ENCODE measurements at places on chromosomes 5 and 9. TPM values are rescaled to one million over a fixed set of nuclear protein-coding genes. Genes with fewer than 3 reads are reported as not detected.

EIF4E1B gene
- total RNA-seq: not detected

PCDH1 gene
- total RNA-seq: 17.3 TPM

FSD1L gene
- 16.9 TPM for total RNA-seq

PCA3 gene
- total RNA-seq: not detected

DNAH5 gene
- 0.12 TPM for total RNA-seq

DNA sequence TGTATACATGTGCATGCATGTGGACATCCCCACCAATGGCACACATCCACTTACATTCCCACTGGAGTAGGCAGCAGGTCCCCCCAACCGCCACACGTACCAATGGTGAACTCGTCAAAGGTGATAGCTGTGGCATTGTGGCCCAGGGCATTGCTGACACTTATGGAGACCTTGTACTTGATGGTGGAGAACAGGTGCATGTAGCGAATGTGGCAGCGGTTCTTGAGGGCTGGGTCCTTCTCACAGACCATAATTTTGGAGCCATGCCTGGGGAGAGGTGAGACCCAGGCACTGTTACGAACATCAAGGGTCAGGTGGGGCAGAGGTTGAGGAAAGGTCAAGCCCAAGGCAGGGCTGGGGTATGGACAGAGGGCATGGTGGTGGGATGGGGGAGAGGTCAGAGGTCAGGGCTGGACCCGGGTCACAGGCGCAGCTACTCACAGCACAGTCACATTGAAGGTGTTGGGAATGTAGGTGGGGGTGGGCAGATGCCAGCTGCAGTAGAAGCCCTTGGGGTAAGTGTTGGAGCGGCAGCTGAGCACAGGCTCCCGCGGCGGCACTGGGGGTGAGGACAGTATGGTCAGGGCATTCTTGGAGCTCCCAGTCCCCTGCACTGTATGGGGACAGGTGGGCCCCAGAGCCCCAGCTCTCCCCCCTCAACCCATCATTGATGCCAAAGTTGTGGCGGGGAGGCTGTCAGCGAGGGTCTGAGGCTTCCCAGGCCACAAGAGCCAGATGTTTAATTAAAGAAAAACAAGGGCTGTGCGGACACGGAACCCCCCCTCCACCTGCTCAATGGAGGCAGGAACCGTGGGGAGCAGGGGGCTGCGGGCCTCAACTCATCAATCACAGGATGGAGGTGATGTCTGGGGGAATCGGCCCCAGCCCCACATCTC is 31.9 kb downstream of the CNTFR start:
- H3K4me3 ChIP-seq: peak overlapping the region; percentile 51
- DNase-seq: no peak

DNA sequence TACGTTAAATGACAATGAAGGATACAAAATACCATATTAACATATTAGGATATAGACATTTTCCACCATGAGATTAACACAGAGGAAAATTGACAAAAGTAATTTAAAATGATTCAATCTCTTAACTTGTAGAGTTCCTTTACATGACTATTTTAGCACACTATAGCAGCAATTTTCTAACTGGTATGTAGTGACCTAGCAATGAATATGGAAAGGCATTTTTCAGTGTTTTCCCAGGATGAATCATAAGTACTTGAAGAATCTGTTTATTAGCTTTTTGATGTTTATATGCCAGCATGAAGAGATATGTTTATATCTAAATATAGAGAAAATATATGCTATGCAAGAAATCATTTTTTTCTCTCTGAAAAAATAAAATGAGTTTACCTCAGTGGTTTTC is 782.5 kb upstream of the CDH10 start:
- no peak overlapping the region for H3K27ac ChIP-seq
- no peaks in the 10 kb centered on the region for H3K36me3 ChIP-seq
- H3K4me1 ChIP-seq: no peaks in the 10 kb centered on the region
- DNase-seq: no peak
- no peak overlapping the region for H3K4me3 ChIP-seq

DNA sequence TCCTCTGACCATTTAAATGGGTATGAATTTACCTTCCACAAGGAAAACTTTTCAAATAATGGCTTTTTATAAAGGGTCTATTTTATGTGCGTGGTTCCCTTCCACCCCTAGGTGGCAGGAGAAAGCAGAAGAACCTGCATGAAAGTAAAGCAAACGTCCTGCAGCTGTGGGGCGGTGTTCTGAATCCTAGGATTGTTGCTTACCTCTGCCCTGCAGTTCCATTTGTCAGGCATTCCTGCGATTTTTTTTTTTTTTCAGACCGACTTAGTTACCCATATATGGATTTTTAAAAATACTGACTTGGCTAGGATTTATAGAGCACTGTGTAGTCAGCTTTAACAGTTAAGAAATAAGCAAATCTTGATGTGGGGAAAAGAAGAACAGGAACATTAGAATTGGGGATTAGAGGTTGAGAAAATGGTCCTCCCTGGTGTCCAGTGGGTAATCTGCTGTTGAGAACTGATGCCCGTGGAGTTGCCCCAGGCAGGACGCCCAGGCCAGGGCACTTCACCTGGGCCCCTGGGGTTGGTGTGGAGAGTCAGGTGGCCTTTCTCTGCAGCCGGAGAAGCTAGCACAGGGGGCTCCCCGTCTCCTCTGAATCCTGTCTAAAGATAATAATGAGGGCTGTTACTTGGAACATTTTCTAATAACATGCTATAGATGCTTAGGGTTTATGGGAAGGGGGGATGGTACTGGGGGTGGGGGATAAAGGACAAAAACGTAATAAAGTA is 30.4 kb upstream of the LTC4S start:
- no peaks in the 10 kb centered on the region for H3K27me3 ChIP-seq
- peaks cover 2% of the 10 kb centered on the region for H3K36me3 ChIP-seq
- H3K4me1 ChIP-seq: peaks cover 55% of the 10 kb centered on the region
- peak; percentile 48 for DNase-seq
- H3K27ac ChIP-seq: peak overlapping the region; percentile 39

DNA sequence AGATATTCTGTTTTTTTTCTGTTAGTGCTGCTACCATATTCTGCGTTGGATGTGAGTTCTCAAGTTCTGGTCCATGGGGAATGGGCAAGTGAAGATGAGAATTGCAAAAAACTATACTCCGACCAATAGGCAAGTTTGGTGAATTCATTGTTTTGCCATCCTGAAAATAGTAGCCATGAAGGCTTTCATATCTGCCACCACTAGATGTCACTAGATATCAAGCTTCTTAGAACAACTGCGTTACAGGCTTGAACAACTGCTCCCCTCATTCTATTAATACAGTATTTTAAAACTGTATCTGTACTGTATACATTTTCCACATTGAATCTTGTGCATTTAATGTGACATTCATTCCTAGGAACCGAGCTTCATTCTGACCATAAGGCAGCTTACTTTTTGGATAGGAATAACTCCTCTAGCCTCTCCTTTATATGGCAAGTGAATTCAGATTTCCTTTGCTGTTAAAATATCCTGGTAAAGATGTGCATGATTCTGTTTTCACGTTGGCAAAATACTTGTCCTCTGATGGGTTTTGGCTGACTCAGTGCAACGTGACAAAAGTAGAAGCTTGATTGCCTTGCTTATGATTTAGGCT is 163.6 kb downstream of the SREK1 start:
- H3K27me3 ChIP-seq: peaks cover 4% of the 10 kb centered on the region
- H3K36me3 ChIP-seq: no peaks in the 10 kb centered on the region
- peaks cover 16% of the 10 kb centered on the region for H3K4me1 ChIP-seq
- no peak for DNase-seq
- no peak overlapping the region for H3K27ac ChIP-seq
- no peak overlapping the region for H3K4me3 ChIP-seq

DNA sequence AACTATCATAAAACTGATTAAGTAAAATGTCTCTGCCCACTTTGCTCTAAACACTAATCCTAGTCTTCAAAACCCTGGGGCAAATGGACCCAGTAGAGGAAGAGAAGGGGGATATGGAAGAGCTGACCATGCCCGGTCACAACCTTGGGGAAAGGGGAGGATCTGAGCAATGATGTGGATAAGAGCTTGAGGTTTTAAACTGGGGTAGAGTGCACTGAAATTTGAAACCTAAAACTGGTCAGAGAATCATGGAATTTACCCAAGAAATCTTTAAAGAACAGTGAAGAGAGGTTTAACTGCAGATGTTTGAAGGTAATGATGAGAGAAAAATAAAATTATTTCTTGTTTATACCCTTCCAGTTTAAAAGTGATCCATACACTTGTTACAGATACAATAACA is 110.8 kb downstream of the MRPS30 start:
- no peaks in the 10 kb centered on the region for H3K27me3 ChIP-seq
- no peaks in the 10 kb centered on the region for H3K4me1 ChIP-seq
- no peaks in the 10 kb centered on the region for H3K36me3 ChIP-seq

- peaks cover 94% of the 10 kb centered on the region for H3K27me3 ChIP-seq
- H3K27ac ChIP-seq: no peak overlapping the region
- no peak for DNase-seq
- no peaks in the 10 kb centered on the region for H3K36me3 ChIP-seq
Observed at GRCh38 chr9:1053282-1053621, 3.1 kb downstream of the DMRT2 start.

GRCh38 chr9:13110766-13111417 is 168.6 kb downstream of the MPDZ start:
- H3K27ac ChIP-seq: no peak overlapping the region
- no peaks in the 10 kb centered on the region for H3K4me1 ChIP-seq
- H3K4me3 ChIP-seq: no peak overlapping the region
- no peak for DNase-seq
- H3K27me3 ChIP-seq: no peaks in the 10 kb centered on the region

DNA sequence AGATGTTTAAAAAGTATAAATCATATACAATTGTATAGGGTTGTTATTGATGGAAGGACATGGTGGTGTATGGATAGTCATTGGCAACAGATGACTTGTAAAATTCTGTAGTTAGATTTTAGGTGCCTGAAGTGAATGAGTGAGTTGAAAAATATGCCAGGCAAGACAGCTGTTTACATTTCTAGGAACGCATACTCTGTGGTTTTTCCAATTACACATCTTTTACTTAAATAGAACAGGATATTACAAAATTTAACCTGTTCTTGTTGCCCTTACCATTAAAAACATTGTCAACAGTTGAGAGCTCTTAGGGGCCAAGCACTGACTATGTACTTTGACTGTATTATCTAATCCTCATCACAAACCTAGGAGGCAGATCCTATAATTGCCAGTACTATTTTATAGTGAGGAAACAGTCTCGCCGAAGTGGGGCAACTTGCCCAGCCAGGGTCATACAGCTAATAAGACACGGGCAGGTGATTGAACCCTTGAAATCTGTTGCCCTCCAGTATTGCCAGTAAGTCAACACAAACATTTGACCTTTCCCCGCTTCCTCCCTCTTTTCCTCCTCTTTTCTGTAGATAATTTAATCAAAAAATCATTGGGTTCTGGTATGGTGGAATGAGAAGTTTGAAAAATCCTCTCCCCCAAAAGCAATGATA is 88.6 kb downstream of the MACROH2A1 start:
- peaks cover 13% of the 10 kb centered on the region for H3K4me1 ChIP-seq
- H3K27ac ChIP-seq: no peak overlapping the region
- H3K36me3 ChIP-seq: no peaks in the 10 kb centered on the region
- no peak overlapping the region for H3K4me3 ChIP-seq
- DNase-seq: no peak

DNA sequence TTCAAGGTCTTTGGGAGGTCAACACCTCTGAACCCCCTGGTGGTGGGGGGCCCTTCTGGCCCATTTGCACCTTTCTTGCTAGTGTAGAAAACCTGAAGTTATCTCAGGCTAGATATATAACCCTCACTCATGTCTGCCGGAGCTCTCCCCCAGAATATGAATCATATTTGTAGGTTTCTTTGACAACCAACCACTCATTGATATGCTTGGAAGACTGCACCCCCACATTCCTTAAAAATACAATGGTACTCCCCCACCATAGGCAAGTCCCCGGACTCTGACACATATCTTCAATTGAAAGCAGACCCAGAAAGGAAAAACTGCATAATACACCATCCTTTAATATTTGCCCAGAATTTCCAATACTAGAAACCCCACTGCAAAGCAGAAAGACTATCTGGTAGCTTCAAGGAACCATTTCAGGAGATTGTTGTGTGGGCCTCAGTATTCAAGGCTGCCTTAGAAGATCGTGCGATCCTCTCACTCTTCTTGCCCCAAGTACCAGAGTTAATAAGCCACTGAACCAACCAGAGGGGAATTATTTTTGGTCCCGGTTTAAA is 978 bp upstream of the UBE2B start:
- peaks cover 48% of the 10 kb centered on the region for H3K4me1 ChIP-seq
- H3K4me3 ChIP-seq: peak overlapping the region; percentile 96
- peaks cover 10% of the 10 kb centered on the region for H3K36me3 ChIP-seq
- H3K27ac ChIP-seq: peak overlapping the region; percentile 99
- peaks cover 6% of the 10 kb centered on the region for H3K27me3 ChIP-seq

DNA sequence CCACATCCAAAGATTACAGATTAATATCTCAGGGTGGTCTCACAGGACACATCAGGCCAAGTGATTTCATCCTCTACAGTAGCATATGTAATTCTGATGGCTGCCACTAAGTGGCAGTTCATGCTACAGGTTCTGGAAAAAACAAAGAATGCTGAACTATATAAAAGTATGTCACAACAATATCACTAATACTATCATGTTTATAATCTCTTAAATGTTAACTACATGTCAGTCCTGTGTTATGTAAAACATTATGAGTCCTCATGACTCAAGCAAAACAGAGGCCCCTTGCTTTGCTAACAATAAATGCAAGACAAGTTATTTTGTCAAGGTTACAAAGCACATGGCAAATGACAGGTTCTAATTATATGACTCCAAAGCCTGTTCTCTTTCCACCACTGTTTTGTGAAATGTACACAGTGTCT is 233.2 kb downstream of the FBXL17 start:
- DNase-seq: no peak
- no peaks in the 10 kb centered on the region for H3K4me1 ChIP-seq
- H3K27me3 ChIP-seq: no peaks in the 10 kb centered on the region
- H3K27ac ChIP-seq: no peak overlapping the region
- H3K36me3 ChIP-seq: peaks cover 4% of the 10 kb centered on the region

- peaks cover 54% of the 10 kb centered on the region for H3K4me1 ChIP-seq
- peak overlapping the region; percentile 50 for H3K27ac ChIP-seq
- no peak overlapping the region for H3K4me3 ChIP-seq
- H3K27me3 ChIP-seq: peaks cover 29% of the 10 kb centered on the region
- no peak for DNase-seq
Observed at GRCh38 chr9:126521976-126522590, 91.6 kb upstream of the LMX1B start.

DNA sequence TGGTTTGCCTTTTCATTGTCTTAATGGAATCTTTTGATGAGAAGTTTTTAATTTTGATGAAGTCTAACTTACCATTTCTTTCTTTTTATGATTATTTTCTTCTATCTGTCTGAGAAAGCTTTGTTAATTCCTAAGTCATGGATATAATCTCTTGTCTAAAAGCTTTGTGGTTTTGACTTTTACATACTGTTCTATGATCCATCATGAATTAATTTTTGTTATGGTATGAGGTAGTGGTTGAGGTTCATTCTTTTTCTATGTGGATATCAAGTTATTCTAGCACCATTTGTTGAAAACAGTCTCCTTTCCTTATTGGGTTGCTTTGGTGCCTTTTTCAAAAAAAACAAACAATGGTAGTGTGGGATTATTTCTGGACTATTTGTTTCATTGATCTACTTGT is 20.4 kb downstream of the FBXO10 start:
- no peaks in the 10 kb centered on the region for H3K27me3 ChIP-seq
- H3K4me1 ChIP-seq: no peaks in the 10 kb centered on the region
- peaks cover 8% of the 10 kb centered on the region for H3K36me3 ChIP-seq
- no peak for DNase-seq
- H3K27ac ChIP-seq: no peak overlapping the region

GRCh38 chr5:40405230-40405629 is 274.5 kb upstream of the PTGER4 start:
- H3K4me3 ChIP-seq: no peak overlapping the region
- no peaks in the 10 kb centered on the region for H3K36me3 ChIP-seq
- peaks cover 12% of the 10 kb centered on the region for H3K4me1 ChIP-seq
- no peak overlapping the region for H3K27ac ChIP-seq
